Panc1 (cell line): ENCODE measurements at places on chromosomes 2 and 18. TPM values are rescaled to one million over a fixed set of nuclear protein-coding genes. Genes with fewer than 3 reads are reported as not detected.
A peak's percentile ranks its signal among the peaks of the same experiment; 100 is the strongest.

GRCh38 chr2:9226458-9227380 lies 20.1 kb downstream of the ASAP2 start:
- DNase-seq, result no peak

- DNase-seq, result no peak
Observed at GRCh38 chr2:5696404-5696944, 4.3 kb downstream of the SOX11 start.

The CHN1 gene
- total RNA-seq, result 20.8 TPM

The TWIST2 gene
- 4.2 TPM for total RNA-seq

The NBAS gene
- total RNA-seq, result 36.3 TPM

The FN1 gene
- total RNA-seq, result 4.2 TPM

The IL36A gene
- not detected for total RNA-seq

DNA sequence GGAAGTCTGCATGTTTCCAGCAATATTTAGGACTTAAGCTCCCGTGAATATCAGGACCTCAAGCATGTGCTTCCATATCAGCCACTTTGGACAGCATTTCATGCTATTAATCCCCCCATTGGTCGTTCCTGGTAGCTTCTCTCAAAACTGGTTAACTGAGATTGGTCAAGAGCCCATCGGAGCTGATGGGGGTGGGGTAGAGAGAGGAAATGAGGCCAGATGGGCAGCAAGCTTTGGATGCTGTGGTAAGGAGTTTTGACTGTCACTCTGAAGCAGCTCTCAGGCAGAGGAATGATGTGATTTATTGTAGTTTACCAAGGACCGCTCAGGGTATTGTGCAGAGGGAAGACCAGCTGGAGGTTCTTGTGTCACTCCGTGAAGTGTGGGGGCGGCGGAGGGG lies 81.8 kb downstream of the FAM168B start:
- no peak for DNase-seq

DNA sequence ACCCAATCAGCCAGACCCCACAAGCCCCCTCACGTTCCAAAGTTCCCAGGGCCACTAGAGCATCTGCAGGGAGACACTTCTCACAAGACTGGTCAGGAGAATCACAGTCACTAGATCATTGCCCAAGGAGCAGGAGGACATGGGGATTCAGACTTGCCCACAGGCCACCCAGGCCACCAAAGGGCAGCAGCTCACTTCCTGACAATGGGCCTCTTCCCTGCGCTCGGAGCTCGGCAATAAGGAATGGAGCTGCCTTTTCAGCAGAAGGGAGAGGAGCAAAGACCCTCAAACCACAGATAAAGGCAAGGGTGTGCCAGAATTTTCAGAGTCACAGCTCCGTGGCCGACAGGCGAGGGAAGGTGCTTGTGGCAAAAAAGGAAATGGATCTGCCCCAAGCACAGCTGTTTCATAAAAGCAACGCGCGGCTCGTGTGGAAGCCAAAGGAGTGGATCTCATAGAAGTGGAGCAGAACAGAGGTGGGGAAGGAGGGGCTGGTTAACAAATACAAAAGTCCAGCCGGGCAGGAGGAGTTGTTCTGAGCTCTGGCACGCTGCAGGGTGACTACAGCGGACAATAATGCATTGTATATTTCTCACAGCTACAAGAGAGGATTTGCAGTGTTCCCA lies 72.1 kb downstream of the EDAR start:
- DNase-seq, result no peak

DNA sequence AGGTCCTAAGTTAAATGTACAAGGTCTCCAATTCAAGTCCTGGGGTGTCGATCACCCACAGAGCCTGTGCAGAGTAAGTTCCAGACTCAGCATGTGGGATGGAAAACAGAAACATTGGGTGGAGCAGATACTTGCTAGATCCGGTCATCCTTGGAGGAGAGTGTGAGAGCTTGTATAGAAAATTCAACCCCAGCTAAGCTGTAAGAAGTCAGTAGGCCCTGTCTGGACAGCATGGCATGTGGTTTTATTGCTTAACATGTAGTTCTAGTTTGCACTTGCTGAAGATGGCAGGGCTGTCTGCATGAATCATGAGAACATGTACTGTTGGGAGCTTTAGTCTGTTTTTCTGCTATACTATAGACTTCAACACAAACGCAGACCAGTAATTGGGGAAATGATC lies 189.6 kb upstream of the RMP24 start:
- DNase-seq, result no peak

DNA sequence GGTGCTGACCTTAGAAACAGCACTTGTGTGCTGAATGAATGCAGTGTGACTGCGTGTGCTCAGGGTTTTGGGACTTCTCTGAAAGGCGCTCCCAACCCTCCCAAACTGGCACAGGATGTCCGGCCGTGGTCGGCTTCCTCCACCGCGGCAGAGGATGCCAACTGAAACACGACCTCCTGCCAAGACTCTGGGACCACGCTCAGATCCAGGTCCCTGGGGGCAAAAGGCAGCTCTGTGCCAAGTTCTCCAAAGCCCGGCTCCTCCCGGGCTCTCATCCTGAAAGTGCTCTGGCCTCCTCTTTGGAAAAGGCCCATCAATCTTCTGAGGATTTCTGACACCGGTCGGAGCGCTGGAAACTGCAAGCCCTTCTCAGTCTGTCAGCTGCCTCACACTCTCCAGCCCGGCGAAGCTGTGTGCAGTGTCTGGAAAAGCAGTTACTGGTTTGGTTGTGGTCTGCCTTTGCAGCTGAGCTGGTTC lies 32.3 kb upstream of the ZBTB7C start:
- DNase-seq, result no peak

The COL5A2 gene
- 144 TPM for total RNA-seq

- DNase-seq, result no peak
Observed at GRCh38 chr2:21070341-21071257, 26.7 kb upstream of the APOB start.

DNA sequence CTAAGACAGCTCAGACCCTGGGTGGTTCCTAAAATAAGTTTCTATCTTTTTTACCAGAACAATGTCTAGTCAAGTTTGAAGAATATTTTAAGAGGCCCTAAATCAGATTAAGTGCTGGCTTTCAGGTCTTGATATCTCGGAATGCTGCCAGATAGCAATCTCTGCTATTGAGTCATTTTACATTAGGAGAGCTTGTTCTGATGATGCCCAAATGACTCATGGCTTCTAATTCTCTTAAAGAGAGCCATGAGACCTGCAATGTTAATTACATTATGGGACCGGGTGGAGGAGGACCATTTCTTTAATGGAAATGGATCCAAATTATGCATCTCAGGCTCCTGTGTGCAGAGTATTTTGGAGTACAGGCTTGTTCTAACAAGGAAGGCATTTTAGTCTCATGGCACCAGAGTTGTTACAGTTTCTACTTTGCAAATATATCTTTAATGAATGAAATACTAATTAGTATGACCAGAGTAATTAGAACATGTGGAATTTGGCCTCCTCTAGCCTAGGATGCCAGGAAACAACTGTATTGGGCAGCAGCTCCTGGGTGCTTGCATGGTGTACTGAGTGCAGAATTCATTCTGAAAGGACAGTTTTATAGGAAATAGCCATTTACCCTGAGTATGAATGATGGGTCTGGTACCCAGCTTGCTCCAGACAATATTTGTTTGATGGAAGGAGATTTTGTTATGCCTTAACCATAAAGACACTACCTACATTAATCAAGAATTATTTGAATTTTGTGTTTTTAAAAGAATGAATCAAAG lies 94.0 kb upstream of the SULT1C3 start:
- DNase-seq, result no peak

DNA sequence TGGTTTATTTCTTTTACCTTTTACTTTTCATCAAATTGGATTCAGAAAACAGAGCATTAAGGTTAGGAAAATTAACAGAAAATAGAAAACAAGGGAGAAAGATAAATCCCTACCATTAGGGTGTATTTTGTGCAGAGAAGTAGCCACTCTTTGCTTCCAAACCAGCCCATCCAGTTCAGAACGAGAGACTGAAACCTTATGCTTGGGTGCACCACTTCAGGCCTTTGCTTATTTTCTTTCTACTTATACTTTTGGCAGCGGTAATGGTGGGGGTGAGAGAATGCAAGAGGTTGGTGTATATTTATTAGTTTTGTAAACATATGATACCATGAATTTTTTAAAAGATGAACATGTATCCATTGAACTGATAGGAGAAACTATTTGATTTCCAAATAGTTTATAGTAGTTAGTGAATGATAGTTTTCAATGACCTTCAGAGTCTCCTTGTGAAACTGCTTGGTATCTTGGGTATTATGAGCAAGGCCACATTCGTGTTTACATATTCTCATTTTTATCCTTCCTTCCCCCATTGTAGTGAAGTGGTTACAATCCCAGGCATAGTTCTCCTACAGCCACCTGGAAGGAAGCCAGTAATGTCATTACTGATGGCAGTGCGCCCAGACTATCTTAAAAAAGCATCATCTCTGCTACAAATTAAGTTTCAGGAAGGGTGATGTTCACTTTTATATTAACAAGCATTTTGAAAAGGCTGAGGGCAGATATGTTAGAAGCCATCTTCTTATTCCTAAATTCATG lies 60.8 kb downstream of the MFSD6 start:
- peak; percentile 25 for DNase-seq

- no peak for DNase-seq
Observed at GRCh38 chr2:185347445-185347844, 391.2 kb upstream of the FSIP2 start.

GRCh38 chr2:202289394-202290204 lies 24.0 kb downstream of the NOP58 start:
- DNase-seq, result no peak

DNA sequence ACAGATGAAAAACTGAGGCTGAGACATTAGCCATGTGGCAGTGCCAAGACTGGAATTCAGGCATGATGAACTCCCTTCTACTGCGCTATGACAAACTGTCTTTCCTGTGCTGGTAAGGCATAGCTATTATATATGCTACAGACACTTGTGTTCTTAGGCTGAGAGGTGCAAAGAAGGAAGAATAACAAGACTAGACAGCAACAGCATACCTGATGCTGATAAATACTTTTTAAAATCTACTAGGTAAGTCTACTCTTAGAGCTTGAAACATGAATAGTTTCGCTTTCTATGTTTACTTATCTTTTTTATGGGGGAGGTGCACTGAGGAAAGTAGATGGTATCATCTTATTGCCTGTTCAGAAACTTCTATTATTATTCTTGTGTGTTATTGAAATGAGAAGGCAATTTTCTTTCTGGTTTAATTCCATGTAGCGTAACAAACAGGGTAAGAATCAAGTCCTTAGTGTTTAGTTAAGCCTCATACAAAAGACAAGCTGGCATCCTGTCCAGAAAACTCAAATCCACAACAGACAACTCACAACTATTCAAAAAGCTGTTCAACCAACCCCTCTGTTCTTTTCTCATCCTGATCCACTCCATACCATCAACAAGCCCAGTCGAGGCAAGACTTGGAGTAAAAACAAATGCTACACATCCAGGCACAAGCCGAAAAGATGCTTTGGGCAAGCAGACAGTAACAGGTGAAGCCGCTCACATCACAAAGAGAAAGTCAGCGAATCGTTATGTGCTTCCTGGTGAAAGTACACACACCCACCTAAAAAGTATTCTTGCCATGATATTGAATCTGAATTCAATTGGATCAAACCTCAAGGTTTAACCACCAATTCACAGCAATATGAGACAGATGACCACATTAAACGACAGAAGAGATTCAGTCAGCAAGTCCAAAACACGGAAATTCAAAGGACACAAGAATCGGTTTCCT lies 1.5 kb downstream of the TTC32 start:
- DNase-seq, result no peak
